ENCODE measurements at places on chromosomes 1 and 21.

GRCh38 chr1:212649020-212649419 is 40.5 kb downstream of the ATF3 start:
- DNase-seq: no peak

- no peak for DNase-seq
These were observed 1.6 kb upstream of the BARHL2 start for GRCh38 chr1:90718411-90719329.

DNA sequence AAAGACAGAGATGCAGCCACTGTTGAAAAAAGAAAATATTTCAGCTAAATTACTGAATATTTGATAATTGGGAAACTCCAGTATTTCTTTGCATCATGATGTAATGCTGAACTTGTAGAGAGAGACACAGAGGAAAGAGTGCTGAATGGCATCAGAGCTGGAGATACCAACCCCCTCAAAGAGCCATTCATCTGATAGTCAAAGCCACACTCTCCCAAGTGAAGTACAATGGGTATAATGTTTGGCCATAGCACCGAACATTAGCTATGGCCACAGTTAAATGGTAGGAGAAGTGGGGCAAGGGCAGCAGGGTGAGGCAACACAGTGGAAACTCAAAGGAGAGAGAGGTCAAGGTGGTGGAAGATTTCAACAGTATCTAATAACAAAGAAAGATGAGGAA is 107.5 kb upstream of the TNFSF4 start:
- DNase-seq: no peak

- peak; percentile 96 for DNase-seq
These were observed 18.3 kb upstream of the ARID1A start for GRCh38 chr1:26677306-26678115.

- DNase-seq: no peak
These were observed 5.9 kb downstream of the PHLDA3 start for GRCh38 chr1:201463071-201463552.

DNA sequence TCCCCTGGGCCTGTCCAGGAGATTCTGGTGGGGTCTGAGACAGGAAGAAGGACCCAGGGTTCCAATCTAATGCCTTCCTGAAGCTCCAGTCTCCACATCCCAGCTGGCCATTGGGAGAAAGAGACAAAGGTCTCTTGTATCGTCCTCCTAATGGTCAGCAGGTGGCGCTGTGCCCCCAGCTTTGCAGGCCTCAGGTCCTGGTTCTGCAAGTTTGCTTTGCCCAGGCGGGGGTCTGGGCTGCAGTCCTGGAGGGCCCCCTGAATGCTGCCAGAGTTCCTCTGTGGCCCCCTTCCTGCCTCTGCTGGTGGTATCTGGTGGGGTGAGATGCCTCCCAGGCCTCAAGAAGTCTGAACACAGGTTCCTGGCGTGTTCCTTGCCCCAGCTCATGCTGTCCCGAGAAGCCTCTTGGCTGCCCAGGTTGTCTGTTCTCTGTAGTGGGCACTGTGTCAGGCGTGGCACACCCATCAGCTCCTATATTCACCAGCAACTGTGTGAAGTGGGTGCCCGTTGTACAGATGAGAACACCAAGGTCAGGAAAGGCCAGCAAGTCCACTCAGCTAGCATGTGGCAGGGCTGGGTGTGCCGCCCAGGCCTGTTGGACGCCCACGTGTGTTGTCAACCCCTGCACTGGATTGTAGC is 33.8 kb upstream of the CSF3R start:
- peak; percentile 50 for DNase-seq

Measured in NCI-H1105 treated with DMSO at 0.1 percent for 48 hours (cell line).